ENCODE measurements at places on chromosomes 16 and 17.

DNA sequence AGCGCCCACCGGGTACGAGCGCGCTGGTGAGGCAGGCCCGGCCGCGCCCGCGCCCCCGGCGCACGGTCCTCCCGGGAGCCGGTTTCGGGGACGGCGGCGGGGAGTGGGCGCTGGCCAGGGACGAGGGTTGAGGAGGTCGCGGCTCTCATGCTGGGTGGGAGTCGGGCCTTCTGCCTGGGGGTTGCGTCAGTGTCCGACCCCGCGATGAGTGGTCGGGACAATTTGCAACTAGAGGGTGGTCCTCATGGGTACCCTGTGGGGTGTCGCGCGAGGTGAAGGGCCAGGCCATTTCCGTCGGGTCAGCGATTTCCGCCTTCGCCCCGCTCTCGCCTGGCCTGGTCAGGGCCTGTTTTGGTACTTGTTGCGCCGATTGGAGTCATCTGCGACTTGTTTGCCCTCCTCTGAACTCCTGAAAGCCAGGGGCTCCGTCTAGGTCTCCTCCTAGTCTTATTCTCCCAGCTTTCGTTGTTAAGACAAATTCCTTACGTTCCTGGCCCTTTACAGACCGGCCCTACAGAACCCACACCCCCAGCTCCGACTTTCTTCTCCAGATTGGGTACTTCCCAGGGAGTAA lies 14.9 kb downstream of the NAA60 start:
- peak overlapping the region; percentile 94 for H3K27ac ChIP-seq
- no peaks in the 10 kb centered on the region for H3K27me3 ChIP-seq
- H3K4me1 ChIP-seq = peaks cover 43% of the 10 kb centered on the region
- peak; percentile 26 for DNase-seq
- H3K36me3 ChIP-seq = no peaks in the 10 kb centered on the region

DNA sequence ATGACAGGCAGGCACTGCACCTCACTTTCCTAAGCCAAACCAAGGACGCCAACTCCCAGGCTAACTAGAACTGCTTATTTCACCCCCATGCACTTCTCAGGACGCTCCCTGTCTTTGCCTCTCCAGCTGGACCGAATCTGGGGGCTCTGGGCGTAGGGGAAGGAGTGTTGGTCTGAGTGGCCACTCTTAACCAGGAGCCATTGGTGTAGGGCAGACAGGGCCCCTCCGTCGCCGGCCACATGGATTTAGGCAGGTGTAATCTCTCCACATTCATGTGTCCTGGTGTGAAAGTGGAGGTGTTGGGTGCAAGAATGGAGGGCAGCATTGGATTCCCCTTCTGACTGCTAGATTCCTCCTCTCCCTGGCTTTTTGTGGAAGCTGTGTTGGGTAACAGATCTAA lies 9.8 kb downstream of the ATP2C2 start:
- no peak for DNase-seq
- H3K27ac ChIP-seq = no peak overlapping the region
- no peaks in the 10 kb centered on the region for H3K36me3 ChIP-seq
- no peaks in the 10 kb centered on the region for H3K27me3 ChIP-seq

- no peak overlapping the region for H3K27ac ChIP-seq
- no peak overlapping the region for H3K4me3 ChIP-seq
- H3K4me1 ChIP-seq = no peaks in the 10 kb centered on the region
- DNase-seq = no peak
- H3K27me3 ChIP-seq = peaks cover 11% of the 10 kb centered on the region
Observed at GRCh38 chr17:6355196-6355595, 79.7 kb downstream of the AIPL1 start.

DNA sequence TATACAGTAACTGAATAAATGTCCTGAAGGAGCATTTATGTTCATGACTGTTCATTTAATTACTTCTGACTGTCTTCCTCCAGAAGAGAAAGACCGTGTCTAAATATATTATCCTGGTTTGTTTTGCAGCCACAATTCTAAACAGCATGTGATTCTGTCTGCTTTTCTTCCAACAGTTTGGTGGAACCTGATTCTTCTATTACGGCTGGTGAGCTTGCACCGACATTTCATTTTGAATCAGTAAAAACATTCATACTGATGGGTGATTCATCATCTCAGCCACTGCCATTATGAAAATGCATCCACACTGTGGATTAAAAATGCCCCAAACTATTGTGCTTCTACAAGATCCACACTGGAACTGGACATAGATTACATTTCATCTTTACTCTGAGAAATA lies 16.9 kb downstream of the KNOP1 start:
- no peaks in the 10 kb centered on the region for H3K36me3 ChIP-seq
- peak overlapping the region; percentile 71 for H3K27ac ChIP-seq
- DNase-seq = no peak
- H3K27me3 ChIP-seq = no peaks in the 10 kb centered on the region
- no peak overlapping the region for H3K4me3 ChIP-seq

DNA sequence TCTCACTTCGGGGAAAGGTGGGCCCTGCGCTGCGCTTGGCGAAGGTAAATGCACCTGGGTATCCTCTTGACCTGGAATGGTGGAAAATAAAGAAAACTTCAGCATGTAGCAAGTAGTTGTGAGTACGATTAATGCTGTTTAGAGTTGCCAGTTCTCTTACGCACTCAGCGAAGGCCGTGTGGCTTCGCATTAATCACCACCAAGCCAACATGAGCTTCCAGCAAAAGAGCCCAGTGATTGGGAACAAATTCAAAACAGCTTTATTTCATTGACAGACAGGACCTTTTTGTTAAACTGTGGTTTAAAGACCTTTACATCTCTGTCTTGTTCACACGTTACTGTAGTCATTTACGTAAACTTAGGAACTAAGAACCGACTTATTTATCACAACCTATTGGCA lies 531.4 kb downstream of the MAF start:
- H3K4me1 ChIP-seq = peaks cover 5% of the 10 kb centered on the region
- H3K4me3 ChIP-seq = no peak overlapping the region
- peak overlapping the region; percentile 19 for H3K27ac ChIP-seq

DNA sequence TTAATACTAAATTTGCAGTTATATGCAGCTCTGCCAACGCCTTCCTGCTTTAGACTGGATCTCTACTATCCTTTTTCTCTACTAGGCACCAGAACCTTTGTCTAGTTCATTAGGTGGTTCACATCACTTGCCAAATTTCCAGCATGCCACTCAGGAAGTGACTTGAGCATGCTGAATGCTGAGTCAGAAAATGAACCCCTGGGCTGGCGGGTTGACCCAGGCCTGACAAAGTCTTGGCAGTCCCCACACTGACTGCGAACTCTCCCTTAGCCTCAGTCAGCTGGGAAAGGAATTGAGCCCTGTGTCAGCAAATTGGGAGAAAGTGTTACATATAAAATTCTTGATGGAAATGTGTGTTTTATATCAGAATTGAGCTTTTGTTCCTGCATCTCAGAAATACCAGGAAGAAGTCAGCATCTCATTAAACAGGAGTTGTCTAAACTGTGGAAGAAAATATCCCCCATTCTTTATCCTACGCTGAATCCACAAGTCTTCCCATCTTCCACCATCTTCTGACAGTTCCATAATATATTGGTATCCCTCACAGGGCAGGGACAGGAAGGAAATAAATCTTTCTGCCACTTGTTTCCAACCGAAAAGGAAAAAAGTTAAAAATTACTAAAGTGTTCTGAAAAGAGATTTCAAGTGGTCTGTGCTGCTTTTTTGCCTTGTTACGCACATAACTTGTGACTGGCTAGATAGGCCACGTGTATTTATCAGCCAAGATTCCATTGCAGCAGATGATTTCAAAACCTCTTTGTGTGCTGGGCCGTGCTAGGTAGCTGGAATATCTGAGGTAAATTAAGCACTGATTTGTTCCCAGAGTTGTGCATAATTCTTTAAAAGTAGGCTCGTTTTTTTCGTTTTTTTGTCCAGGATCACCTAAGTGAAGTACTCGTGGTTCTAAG lies 16.7 kb upstream of the SLC12A3 start:
- H3K4me3 ChIP-seq = no peak overlapping the region
- H3K27me3 ChIP-seq = no peaks in the 10 kb centered on the region
- peaks cover 2% of the 10 kb centered on the region for H3K36me3 ChIP-seq
- H3K4me1 ChIP-seq = no peaks in the 10 kb centered on the region
- DNase-seq = no peak

DNA sequence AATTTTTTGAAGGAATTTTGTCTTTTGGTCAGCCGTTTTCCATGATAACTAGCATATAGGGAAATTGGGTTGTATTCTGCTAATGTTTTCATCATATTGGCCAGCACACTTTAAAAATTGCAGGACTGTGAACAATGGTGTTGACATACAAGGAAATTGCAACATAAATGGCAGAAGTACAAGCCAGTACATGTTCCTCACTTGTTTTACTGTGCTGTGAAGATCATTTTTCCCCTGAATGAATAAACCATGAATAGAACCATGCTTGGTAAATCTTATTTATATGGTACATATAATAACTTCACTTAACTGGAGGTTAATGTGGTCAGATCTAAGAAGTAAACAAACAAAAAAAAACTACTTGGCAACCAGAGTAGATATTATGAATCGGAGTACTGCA lies 22.8 kb downstream of the OMG start:
- peak overlapping the region; percentile 16 for H3K27ac ChIP-seq
- H3K4me3 ChIP-seq = no peak overlapping the region
- H3K27me3 ChIP-seq = no peaks in the 10 kb centered on the region
- peaks cover 5% of the 10 kb centered on the region for H3K36me3 ChIP-seq

DNA sequence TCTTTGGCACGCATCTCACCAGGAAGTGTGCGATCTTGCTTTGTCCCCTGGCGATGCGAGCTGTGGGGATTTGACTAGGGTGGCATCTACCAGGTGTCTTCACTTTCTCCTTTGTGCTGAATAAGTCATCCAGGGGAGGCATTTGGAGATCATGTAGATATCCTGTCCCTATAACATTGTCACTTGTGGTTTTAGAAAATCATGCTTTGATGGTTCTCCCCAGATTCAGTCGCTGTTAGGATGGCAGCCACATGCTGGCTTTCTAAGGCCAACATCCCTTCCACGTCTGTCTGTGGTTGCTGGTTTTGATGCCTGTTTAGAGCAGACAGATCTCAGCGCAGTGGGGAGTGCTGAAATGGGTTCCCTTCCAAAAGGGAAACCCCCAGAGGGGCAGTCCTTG lies 2.5 kb downstream of the ADAD2 start:
- no peak for DNase-seq
- H3K27ac ChIP-seq = no peak overlapping the region
- H3K4me3 ChIP-seq = no peak overlapping the region
- H3K36me3 ChIP-seq = no peaks in the 10 kb centered on the region

GRCh38 chr17:18028952-18029540 lies 9.9 kb downstream of the ATPAF2 start:
- no peak overlapping the region for H3K4me3 ChIP-seq
- no peak overlapping the region for H3K27ac ChIP-seq
- DNase-seq = no peak

DNA sequence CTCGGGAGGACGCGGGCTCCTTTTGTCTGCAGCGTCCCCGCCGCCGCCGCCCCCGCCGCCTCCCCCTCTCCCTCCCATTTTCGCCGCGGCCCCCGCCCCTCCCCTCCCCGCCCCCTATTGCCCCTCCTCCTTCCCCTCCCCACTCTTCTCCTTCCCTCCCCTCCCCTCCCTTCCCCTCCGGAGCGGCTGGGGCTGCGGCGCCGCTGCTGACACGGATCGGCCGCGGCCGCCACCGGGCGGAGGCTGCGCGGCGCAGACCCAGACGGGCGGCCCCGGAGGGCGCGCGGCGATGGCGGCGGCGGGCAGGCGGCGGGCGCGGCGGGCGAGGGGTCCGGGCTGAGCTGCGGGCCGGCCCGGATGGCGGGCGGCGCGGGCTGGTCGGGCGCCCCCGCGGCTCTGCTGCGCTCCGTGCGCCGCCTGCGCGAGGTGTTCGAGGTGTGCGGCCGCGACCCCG lies at the start of gene RAB11FIP4:
RAB11FIP4 (plus strand) TSS at position 180 of the 454 bp plus-strand sequence; CDS start at position 358, 178 bp downstream.
- H3K4me1 ChIP-seq = peaks cover 10% of the 10 kb centered on the region
- H3K4me3 ChIP-seq = peak within 1 kb of the TSS; percentile 55
- H3K36me3 ChIP-seq = no peaks in the 10 kb centered on the region

GRCh38 chr17:56173958-56174835 lies 20.9 kb downstream of the ANKFN1 start:
- H3K27ac ChIP-seq = no peak overlapping the region
- H3K27me3 ChIP-seq = no peaks in the 10 kb centered on the region
- no peak overlapping the region for H3K4me3 ChIP-seq
- no peaks in the 10 kb centered on the region for H3K4me1 ChIP-seq

DNA sequence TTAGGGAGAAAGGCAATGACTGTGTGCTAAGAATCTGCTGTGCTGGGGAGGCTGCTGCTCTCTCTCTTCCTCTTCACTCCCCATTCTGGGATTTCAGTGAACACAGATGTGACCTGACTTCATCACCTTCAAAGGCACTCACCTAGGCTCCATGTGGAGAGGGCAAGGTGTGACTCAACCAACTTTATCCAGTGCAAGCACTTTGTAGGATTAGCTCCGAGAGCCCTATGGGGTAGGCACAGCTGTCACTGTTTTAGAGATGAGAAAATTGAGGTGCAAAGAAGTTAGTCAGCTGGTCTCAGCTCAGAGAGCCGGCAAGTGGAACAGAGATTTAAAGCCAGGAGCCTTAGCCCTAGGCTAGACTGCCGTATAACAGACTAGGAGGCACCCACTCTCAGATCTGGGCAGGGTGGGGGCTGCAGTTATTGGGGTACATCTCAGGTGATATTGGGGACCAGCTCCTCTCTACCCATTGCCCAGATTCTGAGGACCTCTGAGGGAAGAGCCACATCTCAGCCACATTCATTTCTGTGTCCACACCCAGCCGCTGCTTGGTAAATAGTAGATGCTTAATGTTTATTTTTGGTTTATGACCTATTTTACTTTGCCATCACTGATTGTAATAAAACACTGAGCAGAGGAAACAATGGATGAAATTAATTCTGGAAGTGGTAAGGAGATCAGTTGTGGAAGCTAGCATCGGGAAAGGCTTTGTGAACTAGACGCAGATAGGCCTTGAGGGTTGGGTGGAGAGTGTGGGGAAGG lies 138.8 kb downstream of the CCDC182 start:
- H3K4me1 ChIP-seq = peaks cover 28% of the 10 kb centered on the region
- H3K27me3 ChIP-seq = no peaks in the 10 kb centered on the region
- no peaks in the 10 kb centered on the region for H3K36me3 ChIP-seq
- no peak for DNase-seq
- no peak overlapping the region for H3K4me3 ChIP-seq

GRCh38 chr17:62004388-62004787 lies 60.7 kb downstream of the MED13 start:
- no peaks in the 10 kb centered on the region for H3K36me3 ChIP-seq
- H3K27me3 ChIP-seq = no peaks in the 10 kb centered on the region
- H3K27ac ChIP-seq = no peak overlapping the region
- no peak overlapping the region for H3K4me3 ChIP-seq

DNA sequence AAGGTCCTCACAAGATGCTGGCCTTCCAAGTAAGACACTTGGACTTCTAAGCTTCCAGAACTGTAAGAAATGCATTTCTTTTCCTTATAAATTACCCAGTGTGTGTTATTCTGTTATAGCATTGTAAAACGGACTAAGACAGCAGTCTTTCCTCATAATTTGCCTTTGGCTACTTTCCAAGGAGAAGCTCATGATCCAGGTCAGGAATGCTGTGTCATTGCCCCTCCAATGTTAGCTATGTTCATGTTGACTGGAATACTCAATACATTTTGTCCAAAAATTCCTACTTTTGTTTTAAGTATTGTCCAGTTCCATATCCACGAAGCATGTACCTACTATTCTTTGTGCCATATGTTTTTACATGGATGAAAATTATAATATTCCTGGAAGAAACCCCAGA lies 234.6 kb downstream of the HS3ST3A1 start:
- H3K4me1 ChIP-seq = no peaks in the 10 kb centered on the region
- no peaks in the 10 kb centered on the region for H3K36me3 ChIP-seq
- H3K27ac ChIP-seq = no peak overlapping the region
- no peak for DNase-seq

- H3K36me3 ChIP-seq = no peaks in the 10 kb centered on the region
- H3K27me3 ChIP-seq = no peaks in the 10 kb centered on the region
- H3K4me3 ChIP-seq = no peak overlapping the region
- H3K4me1 ChIP-seq = no peaks in the 10 kb centered on the region
- H3K27ac ChIP-seq = no peak overlapping the region
Observed at GRCh38 chr17:77491921-77492445, 351.2 kb downstream of the SEC14L1 start.
